ENCODE measurements at places on chromosomes 1 and 21. TPM values are rescaled to one million over a fixed set of nuclear protein-coding genes. Genes with fewer than 3 reads are reported as not detected.
A peak's percentile ranks its signal among the peaks of the same experiment; 100 is the strongest.

Gene MROH9
- not detected for total RNA-seq

Gene SYTL1
- total RNA-seq, result 3.2 TPM

Gene DNAJC28
- total RNA-seq, result 5.3 TPM

Gene PLEKHA6
- total RNA-seq, result 72.7 TPM

Gene LYPD8
- not detected for total RNA-seq

Gene CD1C
- not detected for total RNA-seq

Gene SHE
- total RNA-seq, result 0.07 TPM

Gene CENPF
- 29.3 TPM for total RNA-seq

Gene ALX3
- total RNA-seq, result not detected

Gene ESRRG
- 9.0 TPM for total RNA-seq

Gene RGS13
- total RNA-seq, result not detected

GRCh38 chr1:17777330-17777729 is 22.2 kb downstream of the ACTL8 start:
- DNase-seq, result no peak

DNA sequence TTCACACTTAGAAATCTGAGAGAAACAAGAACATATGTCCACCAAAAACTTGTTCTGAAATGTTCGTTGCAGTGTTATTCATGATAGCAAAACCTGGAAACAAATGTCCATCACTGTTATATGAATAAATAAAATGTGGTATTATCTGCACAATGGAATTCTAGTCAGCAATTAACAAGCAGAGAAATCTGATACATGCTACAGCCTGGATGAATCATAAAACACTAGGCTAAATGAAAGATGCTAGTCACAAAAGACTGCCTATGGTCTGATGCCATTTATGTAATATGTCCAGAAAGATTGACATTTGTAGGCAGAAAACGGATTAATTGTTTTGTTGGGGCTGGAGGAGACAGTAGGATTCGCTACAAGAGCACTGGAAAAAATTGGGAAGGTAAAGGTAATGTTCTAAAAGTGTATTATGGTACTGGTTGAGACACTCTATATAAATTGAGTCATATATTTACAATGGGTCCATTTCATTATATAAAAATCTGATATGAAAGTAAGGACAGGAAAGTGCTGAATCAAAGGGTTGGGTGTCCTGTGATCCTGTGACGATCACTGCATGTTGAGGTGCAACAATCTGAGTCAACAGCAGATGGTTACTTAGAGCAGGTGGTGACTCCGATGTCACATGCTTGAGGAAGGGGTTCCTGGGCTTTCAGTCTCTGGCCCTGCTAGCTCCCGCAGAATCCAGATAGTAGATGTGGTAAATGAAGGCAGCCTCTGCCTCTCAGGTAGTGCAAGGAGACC is 102.1 kb upstream of the NBPF4 start:
- DNase-seq, result no peak

DNA sequence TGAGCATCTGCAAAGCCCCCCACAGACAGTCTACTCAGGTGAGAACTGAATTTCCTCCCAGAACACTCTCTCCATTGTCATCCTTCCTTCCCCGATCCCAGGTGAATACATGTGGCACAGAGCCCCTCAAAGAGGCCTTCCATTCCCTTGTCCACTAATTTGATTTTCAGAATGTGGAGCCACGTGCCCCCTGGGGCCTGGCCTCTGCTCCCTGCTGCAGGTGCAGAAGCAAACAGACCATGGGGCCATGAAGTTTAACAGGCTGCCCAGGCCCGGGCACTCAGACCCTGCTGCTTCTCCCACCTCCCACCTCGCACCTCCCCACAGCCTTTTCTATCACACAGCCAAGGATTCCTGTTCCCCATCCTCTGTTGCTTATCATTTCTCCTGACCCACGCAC is 243.8 kb upstream of the RAB4A start:
- peak; percentile 39 for DNase-seq

GRCh38 chr1:11802973-11803885 is 2.5 kb downstream of the MTHFR start:
- DNase-seq, result peak; percentile 96

- no peak for DNase-seq
Observed at GRCh38 chr1:23537296-23537973, 6.4 kb upstream of the E2F2 start.

GRCh38 chr1:185017966-185018365 is 27.4 kb upstream of the RNF2 start:
- no peak for DNase-seq

DNA sequence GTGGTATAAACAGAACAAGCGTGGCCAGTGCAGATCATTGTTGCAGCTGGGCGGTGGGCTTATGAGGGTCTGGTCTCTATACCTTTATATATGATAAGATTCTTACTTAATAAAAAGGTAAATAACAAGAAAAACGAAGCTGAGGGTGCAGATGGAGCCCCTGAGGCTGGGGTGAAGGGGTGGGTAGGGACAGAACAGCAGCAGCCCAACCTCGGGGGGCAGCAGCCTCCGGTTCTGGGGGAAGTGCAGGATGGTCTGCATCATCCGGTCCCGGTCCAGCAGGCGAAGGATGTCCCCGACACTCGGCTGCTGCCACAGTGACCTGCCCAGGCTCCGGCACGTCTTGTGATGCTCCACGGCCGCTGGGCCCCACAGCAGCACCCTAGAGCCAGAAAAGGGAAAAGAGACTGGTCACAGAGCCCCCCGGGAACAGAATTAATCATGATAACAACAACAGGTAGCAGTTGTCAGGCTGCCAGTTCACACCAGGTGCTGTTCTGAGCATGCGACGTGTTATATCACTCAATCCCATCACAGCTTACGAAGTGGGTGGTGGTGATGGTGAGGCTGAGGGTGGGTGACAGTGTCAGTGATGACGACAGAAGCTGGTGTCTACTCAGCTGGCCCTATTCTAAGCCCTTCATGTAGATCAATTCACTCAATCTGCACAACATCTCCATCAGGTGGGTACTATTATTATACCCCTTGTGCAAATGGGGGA is 35.5 kb downstream of the MRAP start:
- DNase-seq, result no peak

GRCh38 chr1:89201106-89201794 is 2.5 kb upstream of the GBP4 start:
- no peak for DNase-seq

- DNase-seq, result no peak
Observed at GRCh38 chr1:19328486-19328885, 16.4 kb downstream of the SLC66A1 start.

- DNase-seq, result no peak
Observed at GRCh38 chr1:160835751-160836150, 26.9 kb downstream of the CD244 start.

- no peak for DNase-seq
Observed at GRCh38 chr1:168096296-168097165, 40.2 kb downstream of the GPR161 start.

DNA sequence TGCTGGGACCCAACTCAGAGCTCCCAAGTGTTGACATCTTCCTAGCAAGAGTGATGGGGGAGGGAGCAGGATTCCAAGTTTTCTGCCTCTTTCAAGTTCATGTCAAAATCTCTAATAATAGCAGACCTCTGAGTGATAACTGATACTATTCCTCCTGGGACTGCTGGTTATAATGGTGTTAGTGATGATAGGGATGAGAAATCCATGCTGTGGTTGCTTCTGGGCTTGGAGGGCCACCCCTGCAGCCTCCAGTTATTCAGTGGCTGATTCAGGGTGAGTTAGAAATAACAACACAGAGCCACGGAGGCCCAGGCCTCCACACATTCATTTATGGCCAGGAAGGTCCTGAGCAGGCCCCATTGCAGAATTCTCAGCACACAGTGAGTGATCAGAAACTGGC is 40.6 kb upstream of the ARTN start:
- no peak for DNase-seq

- DNase-seq, result no peak
Observed at GRCh38 chr1:34370748-34371147, 194.0 kb downstream of the C1orf94 start.

DNA sequence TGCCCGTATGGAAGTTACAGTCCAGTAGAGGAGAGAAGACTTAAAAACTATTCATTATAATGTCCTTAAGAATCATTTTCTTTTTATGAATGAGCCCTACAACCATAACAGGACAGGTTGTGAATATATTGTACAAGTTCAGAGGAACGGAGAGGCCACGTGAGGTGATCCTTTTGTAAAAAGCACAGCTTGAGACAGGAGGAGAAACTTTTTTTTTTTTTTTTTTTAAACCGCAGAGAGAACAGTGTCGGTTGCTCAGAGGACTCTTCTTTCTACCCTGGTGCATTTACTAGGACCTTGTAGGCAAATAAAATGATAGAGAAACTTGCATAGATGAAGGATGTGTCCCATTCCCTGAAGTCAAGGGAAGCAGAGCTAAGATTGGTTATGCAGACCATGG is 32.1 kb downstream of the DYRK1A start:
- DNase-seq, result no peak

GRCh38 chr1:19877821-19878636 is 4.2 kb upstream of the OTUD3 start:
- no peak for DNase-seq

GRCh38 chr1:98478121-98478520 is 183.4 kb upstream of the SNX7 start:
- no peak for DNase-seq

DNA sequence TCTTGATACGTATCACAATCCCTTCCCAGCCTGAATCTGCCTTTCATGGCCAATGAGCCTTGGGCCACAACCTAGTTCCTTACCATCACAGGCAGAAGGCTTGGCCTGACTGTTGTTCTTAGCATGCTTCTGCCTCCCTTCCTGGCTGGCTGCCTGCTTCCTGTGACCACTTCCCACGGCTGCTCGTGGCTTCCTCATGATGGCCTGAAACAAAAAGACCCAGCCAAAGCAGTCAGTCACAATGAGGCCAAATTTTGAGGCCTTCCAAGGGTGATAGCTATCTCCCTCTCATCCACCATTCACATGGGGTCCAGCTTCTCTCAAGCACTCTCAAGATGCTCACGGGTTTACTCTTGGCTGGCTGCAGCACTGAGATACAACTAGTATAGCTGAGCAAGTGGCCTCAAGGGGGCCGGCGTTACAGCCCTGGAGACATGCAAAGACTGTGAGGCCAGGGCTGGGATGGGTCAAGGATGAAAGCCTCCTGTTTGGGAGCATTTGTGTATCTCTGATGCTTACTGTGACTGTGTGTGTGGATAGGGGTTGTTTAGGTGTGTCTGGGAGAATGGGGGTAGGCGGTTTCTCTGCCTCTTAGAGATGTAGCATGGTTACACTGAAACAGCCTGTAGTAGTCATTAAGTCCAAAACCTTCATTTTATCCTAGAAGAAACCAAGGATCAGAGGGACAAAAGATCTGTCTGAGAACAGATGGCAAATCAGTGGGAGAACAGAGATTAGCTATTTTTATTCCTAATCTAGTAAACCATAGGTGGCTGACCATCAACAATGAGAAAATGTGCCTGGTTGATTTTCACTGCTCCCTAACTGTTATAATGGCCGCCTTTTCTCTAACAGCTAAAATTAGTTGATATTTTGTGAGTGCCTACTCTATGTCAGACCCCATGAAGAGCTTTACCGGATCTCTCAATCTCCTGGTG is 5.4 kb upstream of the TOE1 start:
- no peak for DNase-seq

- DNase-seq, result no peak
Observed at GRCh38 chr1:94927405-94928175, 680 bp upstream of the CNN3 start.

- DNase-seq, result no peak
Observed at GRCh38 chr1:21189421-21189820, 12.7 kb upstream of the EIF4G3 start.

DNA sequence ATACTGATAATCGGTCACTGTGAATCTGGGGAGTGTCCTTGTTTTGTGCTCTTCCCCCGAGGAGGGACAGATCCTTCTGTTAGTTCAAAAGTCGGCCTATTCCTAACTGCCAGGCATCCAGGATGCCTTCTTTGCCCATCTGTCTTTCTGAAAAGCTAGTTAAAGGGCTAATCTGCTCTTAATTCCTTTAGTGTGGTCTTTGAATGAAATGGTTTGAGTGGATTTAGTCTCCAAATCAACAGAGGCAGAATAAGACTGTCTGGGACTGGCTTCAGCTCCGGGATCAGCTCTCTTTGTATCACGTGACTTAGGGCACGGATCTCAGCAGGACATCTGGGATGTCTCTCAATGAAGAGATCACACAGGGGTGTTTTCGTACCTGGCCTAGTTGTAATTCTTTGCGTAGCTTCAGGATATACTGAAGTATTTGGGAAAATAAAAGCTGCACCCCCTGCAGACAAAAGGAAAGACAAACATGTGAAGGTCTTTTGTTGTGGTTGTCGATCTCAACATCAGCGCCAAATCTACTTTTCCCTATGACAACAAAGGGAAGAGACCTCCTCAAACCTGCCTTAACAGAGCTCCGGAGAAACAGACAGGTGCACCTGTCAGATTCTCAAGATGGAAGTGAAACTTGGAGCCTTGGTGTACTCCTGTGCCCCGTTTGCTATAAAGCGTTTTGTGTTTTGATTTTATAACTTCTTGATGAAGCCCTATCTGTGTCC is 97.9 kb downstream of the ERG start:
- no peak for DNase-seq

DNA sequence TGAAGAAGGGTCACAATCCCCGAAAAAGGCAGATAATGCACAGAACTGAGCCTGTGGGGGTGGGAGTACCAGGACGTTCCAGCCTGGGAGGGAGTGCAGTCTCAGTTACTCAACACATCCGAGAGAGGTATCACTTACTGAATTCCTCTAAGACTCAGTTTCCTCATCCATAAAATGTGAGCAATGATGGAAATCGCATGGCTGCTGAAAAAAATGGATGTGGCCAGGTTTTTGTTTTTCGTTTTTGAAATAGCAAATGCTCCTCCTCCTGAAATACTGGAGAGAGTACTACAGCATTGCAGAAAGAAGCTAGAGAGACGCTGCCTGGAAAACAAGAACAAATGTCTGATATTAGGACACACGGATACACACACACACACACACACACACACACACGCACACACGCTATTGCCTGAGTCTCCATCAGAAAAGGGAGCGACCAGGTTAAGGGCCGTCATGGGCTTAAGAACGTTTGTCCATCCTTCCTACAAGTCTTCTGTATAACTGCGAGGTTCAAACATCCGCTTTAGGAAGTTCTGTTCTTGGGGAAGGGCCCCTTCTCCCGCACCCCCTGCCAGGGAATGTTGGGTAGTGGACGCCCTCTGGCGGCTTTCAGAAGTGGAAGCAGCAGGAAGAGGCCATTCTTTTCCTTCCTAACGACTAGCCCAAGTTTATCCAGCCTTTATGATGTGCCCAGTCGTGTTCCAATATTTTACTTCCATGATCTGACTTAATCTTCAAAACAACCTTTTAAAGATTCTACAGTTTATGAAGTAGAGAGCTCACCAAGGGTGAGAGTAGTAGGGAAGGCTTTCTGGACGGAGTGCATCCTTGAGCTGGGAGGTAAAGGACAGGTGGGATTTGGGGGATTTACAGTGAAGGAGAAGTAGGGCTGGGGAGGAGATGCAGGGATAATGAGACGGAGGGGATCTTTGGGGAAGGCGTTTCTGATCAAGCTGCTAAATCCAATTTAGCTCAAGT is 699 bp upstream of the NES start:
- peak; percentile 72 for DNase-seq

- no peak for DNase-seq
Observed at GRCh38 chr1:18546026-18546425, 65.3 kb downstream of the KLHDC7A start.

DNA sequence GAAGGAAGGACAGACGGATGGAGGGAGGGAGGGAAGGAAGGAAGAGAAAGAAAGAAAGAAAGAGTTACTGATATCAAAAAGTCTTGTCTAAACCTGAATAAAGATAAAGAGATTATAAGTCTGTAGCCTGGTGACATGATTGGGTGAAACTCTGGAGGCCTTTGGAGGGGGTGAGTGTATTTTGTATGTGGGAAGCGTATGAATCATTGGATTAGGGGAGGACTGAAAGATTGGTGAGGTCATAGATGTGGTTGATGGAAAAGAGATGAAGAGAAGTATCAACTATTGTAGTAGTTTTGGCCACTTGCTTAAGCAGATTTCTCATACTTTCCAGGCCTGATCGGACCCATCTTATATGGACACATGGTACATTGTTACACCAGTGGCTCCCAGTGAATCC is 11.5 kb upstream of the KCNJ6 start:
- DNase-seq, result no peak

All from glutamatergic neuron (in vitro differentiated cells).